ENCODE measurements at places on chromosomes 4 and X. TPM values are rescaled to one million over a fixed set of nuclear protein-coding genes. Genes with fewer than 3 reads are reported as not detected.

Gene FMR1NB
- total RNA-seq = not detected

Gene P2RY8
- 1.9 TPM for total RNA-seq

Gene TKTL2
- total RNA-seq = not detected

Gene TCEANC
- total RNA-seq = 6.4 TPM

Gene SUPT20HL1
- total RNA-seq = not detected

DNA sequence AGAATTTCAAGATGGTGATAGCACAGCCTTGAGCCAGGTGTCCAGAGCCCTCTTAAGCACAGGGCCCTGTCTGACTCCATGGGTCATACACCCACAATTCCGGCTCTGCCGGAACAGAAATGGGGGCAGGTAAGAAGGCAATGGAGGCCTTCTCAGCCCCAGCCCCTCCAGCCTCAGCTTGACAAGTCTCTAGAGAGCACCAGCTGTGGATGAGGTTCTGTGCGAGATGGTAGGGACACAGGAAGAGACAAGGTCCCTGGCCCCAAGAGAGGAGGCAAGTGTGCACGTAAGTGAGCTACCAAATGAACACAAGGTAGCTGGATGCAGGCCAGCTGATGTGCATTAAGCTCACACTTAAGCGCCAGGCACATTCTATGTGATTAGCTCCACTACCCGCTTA is 2.4 kb upstream of the PRRG3 start:
- no peak for DNase-seq

DNA sequence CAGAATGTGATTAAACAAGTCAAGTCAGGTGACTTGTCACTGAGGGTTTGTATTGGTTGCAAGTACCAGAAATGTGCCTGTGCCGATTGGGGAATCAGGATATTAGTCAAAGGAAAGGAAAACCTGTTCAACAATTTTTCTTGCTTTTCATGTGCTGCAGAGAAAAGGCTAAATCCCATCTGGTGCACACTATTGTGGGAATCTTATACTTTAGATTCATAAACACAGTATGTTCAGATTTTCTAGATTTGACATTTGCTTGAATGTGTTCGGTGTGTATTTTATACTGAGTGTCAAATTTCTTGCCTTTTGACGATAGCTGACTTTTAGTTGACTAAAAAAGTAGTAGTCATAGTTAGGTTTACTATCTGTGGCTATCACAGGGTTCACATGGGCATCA is 37.6 kb downstream of the GAB1 start:
- no peak for DNase-seq

- no peak for DNase-seq
Measured at GRCh38 chr4:56879996-56880395, 27.7 kb upstream of the REST start.

GRCh38 chr4:57156242-57156990 is 46.2 kb upstream of the IGFBP7 start:
- DNase-seq = no peak

GRCh38 chr4:38683276-38683675 is 19.3 kb downstream of the KLF3 start:
- DNase-seq = no peak

DNA sequence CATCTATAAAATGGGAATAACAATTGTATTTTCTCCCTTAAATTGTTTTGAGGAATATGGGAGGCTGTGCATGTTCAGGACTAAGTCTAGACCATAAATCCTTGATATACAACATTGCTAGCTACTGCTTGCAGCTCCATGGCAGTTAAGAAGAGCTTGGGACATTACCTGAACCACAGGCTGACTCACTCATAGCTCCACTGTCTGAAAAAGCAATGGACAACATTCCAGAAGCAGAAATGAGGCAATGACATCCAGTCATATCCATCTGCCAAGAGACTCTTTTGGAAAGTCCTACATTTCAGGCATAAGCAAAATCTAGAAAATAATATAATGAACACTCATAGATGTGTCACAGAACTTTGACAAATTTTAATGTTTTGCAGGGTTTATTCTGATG is 167.3 kb upstream of the LEF1 start:
- DNase-seq = no peak
